ENCODE measurements at places on chromosomes 1 and 21.
A peak's percentile ranks its signal among the peaks of the same experiment; 100 is the strongest.

DNA sequence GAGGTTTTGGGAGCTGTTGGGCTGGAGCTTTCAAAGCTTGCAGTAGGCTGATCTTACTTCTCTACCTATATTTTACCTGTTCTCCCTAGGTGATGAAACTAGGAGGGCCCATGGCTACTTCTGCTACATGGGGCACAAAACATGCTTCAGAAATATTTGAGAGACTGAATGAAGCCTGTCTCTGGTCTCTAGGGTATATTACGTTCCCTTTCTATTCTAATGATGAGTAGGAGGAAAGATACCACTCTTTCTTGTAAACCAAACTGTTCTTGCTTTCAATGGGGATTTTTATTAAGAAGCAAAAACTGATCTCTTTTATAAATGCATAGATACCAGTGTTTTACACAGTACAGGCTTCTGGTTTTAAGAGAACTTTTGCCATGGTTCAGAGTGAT, 103.1 kb downstream of the GALNT2 start:
- no peak for DNase-seq

- no peak for DNase-seq
Measured at GRCh38 chr1:230864441-230864840, 3.9 kb downstream of the C1orf198 start.

DNA sequence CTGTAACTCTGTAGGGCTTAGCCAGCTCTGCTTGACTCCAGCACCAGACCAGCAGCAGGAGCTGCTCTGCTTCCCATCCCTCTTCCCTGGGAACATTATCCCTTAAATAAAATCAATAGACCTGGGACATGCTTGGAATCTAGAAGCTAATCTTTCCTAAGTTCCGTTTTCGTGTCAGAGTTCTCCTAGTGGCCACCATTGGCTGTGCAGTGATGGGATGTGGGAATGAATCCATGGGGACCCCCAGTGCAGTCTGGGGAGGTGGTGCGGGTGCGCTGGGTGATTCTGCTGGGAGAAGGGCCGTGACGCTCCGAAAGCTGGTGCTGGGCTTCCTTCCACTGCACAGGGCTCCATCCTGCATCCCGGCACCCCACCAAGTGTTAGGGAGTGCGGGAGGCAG, 202.7 kb downstream of the CAMTA1 start:
- no peak for DNase-seq

DNA sequence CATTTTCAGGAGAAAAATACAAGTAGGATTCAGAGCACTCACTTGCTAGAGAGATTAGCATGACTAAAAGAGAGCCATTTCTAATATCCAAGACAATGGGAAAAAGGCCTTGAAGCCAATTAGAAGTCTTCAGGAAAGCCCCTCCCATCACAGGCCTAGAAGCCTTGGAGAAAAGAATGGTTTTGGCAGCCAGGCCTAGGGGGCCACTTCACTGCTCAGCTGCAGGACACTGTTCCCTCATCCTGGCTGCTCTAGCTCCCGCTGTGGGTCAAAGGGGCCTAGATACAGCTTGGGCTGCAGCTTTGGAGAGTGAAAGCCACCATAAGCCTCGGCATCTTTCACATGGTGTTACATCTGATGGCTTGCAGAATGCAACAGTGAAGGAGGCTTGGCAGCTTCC, 62.8 kb downstream of the RGS4 start:
- no peak for DNase-seq

DNA sequence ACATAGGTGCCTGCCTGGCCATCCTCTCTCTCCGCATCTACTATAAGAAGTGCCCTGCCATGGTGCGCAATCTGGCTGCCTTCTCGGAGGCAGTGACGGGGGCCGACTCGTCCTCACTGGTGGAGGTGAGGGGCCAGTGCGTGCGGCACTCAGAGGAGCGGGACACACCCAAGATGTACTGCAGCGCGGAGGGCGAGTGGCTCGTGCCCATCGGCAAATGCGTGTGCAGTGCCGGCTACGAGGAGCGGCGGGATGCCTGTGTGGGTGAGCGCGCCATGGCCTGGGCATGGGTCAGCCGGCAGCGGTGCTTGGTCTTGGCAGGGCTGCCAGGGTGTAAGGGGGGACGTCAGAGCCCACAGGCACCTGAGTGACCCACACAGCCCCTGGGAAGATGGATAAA, 13.3 kb downstream of the EPHA8 start:
- no peak for DNase-seq

GRCh38 chr1:153626904-153627714, at the start of gene S100A13:
Gene S100A13 (minus strand): TSS chr1:153627505. CDS start chr1:153626472, 1,033 bp downstream.
- peak; percentile 95 for DNase-seq

GRCh38 chr1:4584449-4584848, 70.0 kb upstream of the AJAP1 start:
- no peak for DNase-seq

DNA sequence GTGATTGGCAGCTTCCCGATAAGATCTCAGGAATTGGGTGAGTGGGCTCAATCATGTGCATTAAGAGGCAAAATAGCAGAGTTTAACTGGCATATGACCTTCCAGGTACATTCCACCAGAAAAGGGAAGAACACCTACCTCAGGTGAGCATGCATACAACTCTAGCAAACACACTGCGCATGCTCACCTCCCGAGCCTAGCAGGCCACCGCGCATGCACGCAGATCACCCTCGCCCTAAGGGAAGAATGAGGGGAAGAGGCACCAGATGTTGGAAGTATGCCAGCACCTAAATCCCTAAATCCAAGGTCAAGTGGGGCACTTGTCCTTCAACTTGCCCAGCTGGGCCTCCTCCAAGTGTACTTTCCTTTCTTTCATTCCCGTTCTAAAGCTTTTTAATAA, 23.6 kb upstream of the CBR3 start:
- no peak for DNase-seq

- peak; percentile 32 for DNase-seq
Measured at GRCh38 chr1:160125746-160126145, 10.2 kb downstream of the ATP1A2 start.

GRCh38 chr1:10848109-10848684, 51.8 kb upstream of the CASZ1 start:
- no peak for DNase-seq

GRCh38 chr1:9093091-9093490, 23.7 kb upstream of the SLC2A5 start:
- no peak for DNase-seq

DNA sequence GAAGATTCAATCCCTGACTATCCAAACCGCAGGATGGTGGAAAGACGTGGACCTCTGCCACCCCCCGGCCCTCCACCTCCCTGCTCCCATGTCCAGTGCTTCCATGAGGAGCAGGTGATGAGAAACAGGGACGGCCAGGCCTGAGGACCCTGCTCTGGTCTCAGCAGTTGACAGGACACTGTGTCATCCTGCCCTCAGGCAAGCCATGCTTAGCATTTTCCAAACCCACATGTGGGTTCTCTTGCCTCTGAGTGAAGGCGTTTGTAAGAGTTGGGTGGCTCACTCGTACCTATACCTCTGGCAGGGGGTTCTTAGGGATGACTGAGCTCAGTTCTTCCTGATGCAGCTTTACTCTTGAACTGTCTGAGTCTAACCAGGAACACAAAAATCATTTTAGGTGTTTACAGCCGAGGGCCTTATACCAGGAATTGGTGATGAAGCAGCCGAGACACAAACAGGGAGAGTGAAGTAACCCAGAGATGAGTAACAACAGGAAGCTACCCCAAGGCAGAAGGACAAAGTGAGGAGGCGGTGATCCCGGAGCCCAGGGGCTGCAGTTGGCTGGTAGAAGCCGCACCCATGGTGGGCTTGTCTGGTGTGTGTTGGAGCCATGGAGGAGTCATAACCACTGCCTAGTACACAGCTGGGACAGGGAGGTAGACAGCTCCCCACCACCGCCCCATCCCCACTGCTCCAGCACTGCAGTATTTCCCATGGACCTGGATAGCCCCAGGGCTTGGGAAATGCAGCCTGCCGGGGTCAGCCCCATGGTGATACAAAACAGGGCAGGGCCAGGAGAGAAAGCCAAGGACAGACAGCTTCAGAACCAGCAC, 21.4 kb downstream of the MYBPH start:
- DNase-seq = no peak

DNA sequence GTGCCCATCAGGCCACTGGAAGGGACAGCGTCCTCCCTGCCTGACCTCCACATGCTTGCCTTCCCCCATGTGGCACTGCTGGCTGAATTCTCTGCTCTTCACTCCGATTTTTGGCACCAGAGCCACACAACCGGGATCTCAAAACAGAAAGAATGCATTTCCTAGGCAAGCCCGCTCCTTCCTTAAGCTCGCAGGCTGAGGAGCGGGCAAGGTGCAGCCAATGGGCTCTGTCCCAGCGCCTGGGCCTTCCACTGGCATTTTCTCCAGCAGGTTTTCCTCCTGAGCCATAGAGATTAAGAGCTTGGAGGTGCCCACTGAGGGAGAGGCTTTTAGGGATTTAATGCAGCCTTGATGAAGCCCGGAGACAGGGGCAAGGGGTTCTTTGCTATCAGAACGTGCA, 158.0 kb downstream of the IGSF21 start:
- no peak for DNase-seq

DNA sequence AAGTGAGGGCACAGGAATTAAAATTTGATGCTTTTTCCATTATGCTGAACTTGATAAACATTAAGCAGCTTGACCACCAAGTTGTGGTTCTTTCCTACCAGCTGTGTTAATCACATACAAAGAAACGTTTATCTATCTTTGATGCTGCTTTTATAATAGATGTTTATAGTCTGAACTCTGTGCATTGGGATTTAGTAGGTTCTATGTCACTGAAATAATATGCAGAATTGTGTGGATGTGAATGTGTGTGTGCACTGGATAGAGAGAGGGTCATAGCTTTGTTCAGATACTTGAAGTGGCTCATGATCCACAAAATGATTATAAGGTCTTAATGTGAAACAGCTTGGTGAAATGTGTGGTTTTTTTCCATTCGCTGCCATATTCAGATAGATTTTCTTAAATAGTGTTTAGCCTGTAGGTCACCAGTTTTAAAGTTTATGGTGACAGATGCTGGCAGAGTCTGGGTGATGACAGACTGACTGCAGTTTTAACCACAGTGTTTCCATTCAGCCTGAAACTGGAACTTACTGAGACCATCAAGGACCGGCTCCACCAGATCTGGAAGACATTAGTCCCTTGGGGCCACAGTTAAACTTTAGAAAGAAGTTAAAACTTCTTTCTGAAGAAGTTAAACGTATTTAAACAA, 10.2 kb downstream of the DDI2 start:
- DNase-seq = no peak

DNA sequence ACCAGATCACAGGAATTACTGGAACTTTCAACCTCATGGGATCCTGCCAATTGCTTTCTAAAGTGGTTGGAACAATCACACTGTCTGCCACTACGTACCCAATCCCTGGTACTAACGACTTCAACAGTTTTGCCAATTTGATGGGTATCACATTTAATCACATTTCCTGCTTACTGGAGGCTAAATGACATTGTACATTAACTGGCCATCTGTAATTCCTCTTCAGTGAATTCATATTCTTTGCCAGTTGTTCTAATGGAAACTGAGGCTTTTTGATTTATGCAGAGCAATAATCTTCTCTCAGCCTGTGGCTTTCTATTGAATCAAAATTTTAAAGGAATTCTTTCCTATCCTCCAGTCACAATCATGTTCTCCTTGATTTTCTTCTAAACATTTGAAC, 38.2 kb downstream of the LGALS8 start:
- no peak for DNase-seq

- no peak for DNase-seq
Measured at GRCh38 chr1:222045786-222046185, 303.9 kb upstream of the DUSP10 start.

DNA sequence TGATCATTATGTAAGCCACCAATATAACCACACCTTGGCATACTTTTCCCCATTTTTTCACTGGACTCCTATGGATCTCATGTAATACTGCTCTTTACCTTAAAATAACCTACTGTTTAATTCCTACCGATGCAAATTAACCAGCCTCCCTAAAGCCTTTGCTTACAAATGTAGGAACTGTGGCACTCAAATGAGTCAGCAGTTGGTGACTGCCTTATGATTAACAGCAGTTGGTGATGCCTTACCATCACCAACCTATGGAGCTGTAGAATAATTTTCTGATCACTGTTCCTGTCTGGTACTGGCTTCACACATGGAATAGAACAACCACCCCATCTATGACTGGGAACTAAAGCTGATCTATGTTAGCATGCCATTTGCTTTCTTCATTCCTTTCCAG, 7.8 kb upstream of the NUDT17 start:
- no peak for DNase-seq

DNA sequence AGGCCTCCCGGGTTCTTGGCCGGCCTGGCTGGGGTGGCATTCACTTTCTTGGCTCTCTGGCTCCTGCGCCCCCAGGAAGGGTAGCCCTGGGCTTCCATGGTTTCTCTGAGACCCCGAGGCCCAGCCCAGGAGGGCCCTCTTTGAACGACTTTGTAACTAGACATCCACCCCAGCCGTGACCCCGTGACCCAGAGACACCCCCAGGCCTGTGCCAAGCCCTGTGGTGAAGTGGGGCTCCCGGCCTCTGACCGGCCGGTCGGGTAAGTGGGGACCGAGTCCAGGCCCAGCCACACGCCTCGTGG, 64.0 kb downstream of the COL18A1 start:
- DNase-seq = no peak

DNA sequence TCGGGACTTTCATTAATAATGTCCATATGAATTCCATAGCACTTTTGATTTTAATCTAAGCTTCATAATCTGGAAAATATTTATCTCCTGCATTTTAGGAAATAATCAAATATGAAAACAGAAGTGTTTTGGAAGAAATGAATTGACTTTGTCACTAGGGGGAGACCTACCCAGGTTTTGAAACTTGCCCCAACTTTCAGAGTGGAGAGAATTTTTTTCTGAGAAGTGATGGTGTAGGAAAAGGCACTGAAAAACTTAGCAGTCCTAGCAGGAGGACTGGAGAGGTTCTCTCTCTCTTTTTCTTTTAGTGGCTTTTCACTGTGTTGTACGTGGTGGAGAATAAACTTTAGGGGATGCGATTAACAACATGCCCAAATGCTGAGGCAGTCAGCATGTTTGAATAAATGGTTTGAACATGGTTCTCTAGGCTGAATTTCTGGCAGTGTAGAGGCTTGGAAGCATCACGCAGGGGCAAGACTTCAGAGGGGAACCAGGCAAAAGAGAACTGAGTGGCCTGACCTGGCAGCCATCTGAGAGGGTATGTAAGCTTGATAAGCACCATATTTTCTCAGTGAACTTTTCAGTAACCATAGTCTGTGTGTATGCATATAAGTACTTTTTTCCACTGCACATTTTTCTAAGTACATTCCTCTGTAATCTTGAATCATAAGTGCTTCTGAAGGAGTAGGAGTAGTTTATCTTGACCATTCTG, 68.3 kb upstream of the NEK7 start:
- peak; percentile 59 for DNase-seq

GRCh38 chr1:11912000-11912399, 14.2 kb downstream of the KIAA2013 start:
- DNase-seq = no peak

GRCh38 chr21:27505516-27505915, 538.6 kb upstream of the ADAMTS5 start:
- DNase-seq = peak; percentile 74

GRCh38 chr1:206812471-206812870, 40.2 kb upstream of the IL10 start:
- no peak for DNase-seq
